ENCODE measurements at places on chromosomes 6 and 20.

- no peak for DNase-seq
These were observed 31.8 kb downstream of the GFOD1 start for GRCh38 chr6:13455552-13455966.

DNA sequence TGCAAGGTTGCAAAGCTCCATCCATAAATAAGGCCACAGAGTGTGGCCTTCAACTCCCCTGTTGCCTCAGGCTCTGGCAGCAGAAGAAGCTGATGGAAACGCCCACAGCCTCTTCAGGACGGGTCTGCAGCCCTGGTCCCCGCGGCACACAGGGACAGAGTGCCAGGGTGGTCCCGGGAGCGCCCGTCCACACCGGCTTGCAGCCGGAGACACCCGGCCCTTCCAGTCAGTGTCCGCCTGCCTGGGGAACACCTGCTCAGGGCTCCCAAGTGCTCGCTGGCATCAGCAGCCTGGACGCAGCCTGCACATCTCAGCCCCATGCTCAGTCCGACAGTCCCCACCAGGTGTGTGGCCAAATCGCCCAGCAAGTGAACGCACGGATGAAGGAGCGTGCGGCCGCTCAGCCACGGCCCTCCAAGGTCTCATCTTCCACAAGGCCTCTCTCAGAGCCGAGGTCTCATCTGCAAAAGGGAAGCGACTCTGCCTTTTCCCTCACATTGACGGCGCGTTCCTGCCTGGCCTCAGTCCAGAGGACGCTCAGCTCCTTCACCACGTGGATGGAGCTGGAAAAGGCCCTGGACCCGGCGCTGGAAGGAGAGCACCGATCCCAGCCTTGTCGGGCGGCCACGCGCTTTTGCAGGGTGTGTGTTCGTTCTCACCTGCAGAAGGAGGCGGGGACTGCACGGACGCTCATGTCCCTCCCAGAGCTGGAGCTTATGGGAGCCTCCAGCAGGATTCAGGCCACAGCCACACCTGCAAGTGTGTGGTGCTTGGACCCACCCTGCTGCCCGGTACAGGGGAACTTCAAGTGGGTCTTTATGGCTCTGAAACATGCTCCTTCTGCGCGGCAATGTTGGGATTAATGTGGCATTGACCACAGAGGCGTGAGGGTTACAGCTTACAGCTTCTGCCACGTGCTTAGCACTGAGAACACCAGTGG is 180.4 kb downstream of the DLL1 start:
- DNase-seq = no peak

DNA sequence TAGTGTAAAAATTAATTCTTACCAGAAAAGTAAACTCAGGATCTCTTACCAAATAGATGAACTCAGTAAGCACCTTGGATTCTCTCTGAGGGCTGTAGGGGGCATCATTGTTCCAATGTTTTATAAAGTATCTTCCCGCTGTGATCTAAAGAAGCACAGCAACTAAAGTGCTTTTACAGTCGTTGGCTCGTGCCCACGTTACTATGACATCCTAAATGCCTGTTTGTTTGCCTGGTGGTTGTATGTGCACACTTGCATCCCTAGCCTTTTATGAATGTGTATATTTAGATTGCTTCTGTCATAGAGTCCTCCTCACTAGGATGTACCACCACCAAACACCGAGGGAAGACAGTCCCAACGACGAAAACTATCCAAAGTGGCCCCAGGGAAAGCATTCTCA is 34.5 kb downstream of the SLX4IP start:
- DNase-seq = no peak

- DNase-seq = no peak
These were observed 354.1 kb downstream of the RFPL4B start for GRCh38 chr6:112701201-112701600.

GRCh38 chr20:63941282-63942081 is 14.7 kb downstream of the UCKL1 start:
- DNase-seq = no peak

DNA sequence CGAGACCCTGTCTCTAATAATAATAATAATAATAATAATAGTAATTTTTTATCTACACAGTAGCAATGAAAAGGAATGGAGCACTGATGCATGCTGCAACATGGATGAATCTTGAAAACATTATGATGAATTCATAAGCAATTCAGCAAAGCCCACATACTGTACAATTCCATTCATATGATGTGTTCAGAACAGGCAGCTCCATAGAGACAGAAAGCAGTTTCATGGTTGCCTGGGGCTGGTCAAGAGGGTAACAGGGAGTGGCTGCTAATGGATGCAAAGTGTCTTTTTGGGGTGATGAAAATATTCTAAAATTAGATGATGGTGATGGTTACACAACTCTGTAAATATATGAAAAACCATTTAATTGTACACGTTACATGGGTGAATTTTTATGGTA is 43.6 kb downstream of the SLC24A3 start:
- no peak for DNase-seq

DNA sequence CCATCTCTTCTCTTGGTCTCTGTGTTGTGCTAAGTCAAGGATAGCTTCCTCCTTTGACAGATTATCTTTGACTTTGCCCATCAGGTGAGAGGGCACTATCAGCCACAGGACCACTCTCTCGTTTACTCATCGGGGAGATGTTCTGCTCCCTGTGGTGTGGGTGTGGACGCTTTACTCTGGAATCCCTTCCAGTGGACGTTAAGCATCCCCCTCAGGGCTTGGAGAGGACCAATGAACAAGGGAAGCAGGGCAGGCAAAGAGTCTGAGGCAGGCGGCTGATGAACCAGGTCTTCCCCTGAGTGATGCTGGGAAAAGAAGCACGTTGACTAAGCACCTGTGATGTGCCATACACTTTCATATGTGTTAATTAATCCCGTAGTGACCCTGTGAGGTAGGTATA is 21.0 kb upstream of the RNF24 start:
- DNase-seq = no peak

DNA sequence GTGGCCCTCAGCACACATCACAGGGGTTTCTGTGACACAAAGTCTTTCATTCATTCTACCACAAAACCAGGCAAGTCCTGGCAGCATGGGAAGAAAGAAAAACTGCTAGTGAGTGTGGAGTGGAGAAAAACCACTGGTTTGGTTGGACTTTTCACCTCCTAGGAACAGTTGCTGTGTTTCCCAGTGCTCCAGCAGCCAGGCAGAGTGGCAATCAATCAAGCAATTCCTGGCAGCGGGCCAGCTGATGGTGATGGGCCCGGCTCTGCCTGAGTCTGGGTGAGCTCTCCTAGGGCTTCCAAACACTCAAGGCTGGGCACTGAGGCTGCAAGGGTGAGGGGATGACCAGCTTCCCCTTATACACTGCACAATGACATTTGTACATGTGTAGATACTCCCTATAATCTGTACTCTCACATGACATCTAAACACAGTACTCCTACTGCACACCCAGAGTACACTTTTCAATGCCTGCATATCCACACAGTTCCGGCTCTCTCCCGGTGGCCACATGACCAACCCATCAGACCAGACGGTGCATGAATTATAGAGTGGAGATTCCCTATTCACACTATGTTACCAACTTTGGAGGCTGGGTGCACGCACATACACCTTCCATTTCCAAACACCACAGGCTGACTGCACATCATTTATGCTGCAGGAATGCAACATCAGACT is 156.6 kb downstream of the UNC5CL start:
- DNase-seq = no peak

- DNase-seq = no peak
These were observed 493.9 kb upstream of the SOX4 start for GRCh38 chr6:21099338-21100314.

Measured in RPMI8226 (cell line).